ENCODE measurements at places on chromosomes 13 and 19.

DNA sequence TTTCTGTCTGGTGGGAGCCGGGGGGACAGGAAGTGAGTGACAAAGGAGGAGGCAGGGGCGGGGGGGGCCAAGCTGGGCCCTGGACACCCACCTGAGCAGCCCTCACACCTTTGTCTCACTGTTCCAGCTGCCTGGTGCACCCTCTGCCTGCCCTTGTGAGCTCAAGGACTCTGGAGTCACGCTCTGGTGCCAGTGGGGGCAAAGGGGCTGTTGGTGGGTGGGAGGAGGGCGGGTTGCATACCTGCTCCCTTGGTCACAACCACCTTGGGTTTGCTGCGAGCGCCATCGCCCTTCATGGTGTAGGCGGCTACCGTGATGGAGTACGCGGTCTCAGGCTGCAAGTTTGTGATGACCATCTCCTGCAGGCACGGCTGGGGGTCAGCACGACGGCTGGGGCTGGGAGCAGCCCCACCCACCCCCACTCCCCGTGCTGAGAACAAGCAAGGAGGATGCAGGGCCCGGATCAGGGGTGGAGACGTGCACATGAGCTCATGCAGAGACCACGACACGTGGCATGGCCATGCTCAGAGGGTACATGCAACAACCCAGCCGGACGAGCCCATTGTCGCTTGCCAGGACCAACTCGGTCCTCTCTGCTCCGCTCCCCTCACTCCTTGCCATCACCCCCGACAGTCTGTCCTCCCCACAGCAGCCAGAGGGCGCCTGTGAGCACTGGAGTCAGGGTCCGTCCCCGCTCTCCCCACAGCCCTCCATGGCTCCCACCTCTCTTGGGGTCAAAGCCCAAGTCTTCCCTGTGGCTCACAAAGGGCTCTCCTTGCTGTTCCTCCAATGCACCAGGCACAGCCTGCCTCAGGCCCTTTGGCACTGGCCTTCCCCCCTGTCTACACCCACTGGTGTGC lies 114.9 kb downstream of the PTPRS start:
- no peak for DNase-seq

DNA sequence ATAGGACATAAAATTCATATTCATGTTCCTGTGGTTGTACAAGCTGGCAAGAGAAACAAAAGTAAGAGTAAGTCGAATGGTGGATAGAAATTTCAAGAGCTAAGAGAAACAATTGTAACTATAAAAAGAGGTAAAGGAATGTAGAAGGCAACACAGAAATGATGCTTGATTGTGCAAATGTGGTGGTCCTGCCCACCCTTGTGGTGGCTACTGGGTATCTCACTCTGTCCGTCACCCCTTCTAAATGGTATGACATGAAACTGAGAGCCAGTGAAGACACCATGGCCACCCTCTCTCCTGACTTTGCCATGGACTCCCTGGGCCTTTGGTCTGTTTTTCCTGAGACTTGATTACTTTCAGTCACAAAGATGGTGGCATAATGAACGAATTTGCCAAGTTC lies 925.9 kb upstream of the SLITRK6 start:
- peak; percentile 3 for DNase-seq

DNA sequence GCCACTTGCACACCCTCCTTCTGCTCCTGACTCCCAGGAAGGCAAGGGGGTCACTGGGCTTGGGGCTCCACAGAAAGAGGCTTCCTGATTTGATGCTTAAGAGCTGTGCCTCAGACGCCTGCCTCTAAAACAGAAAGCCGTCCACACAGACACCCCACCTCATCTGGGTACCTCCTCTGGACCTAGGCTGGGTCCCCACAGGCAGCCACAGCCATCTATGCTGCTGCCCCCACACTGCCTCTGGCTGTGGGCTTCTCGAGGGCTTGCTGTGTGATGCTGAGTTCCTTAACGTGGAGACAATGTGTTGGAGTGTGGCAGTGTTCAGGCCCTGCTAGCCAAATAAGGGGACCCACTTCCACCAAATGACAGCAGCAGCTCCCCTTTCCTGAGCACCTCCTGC lies 8.5 kb upstream of the ZSCAN22 start:
- DNase-seq, result no peak

- no peak for DNase-seq
Observed at GRCh38 chr13:41384749-41385503, 72.4 kb upstream of the RGCC start.

DNA sequence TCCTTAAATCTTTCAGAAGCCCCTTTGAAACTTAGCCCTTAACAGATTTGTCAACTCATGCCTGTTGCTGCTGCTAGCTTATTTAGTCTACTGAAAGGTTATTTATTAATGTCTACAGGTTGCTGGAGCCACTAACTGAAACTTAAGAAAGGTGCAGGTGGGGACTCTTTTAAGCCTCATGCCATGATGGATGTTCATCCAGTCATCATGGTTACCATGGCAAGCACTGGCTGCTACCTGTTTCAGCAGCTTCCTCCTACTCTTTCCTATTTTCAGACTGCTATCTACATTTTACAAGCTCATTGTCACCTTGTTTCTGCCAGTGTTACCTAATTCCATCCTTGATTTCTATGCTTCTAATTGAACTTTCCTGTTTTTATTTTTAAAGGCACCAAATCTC lies 27.1 kb downstream of the DGKH start:
- DNase-seq, result no peak

GRCh38 chr19:35217649-35217990 lies 10.9 kb downstream of the FAM187B start:
- no peak for DNase-seq

- peak; percentile 12 for DNase-seq
Observed at GRCh38 chr13:50677258-50677657, 166.2 kb downstream of the DLEU7 start.

DNA sequence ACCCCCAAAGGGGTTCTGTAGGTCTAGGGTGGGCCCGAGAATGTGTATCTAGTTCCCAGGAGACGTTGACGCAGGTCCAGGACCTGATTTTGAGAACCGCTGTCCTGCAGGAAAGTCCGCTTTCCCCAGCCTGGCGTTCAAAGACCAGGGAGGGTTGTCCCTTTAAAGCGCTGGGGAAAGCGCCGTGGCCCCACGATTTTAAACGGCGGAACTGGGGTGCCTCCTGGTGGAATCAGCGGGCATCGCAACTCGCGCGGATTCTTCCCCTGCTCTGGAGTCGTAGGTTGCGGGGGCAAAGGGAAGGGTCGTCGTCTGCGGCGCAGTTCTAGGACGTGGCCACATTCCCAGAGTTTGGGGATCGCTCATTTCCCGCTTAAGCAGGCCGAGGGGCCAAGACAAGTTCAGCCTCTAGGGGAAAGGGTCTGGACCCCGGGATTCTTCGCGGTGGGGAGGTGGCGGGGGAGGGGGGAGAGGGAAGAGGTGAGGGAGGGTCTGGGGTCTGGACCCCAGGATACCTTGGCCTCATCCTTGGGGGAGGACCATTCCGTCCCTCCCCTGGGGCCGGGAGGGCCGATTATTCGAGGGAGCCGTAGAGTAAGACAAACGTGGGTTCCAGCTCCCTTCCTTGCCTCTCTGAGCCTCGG lies 7.7 kb downstream of the PNMA8B start:
- peak; percentile 87 for DNase-seq

DNA sequence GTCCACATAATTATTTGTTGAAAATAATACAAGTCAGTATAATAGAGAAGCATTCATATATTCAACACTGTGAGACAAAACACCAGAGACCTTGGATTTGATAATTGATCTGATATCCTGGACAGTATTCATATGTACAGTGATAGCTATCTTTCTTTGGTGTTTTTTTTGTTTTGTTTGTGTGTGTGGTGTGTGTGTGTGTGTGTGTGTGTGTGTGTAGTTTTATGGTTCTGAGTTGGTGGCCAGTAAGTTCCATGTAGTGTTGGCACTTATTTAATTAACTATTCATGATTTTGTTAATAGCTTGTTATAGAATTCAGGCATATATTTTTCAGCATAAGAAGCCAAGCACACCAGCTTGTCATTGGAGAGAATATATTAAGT lies 1.6 kb upstream of the ANGPTL6 start:
- no peak for DNase-seq

GRCh38 chr13:51793570-51794271 lies 10.2 kb downstream of the DHRS12 start:
- no peak for DNase-seq

DNA sequence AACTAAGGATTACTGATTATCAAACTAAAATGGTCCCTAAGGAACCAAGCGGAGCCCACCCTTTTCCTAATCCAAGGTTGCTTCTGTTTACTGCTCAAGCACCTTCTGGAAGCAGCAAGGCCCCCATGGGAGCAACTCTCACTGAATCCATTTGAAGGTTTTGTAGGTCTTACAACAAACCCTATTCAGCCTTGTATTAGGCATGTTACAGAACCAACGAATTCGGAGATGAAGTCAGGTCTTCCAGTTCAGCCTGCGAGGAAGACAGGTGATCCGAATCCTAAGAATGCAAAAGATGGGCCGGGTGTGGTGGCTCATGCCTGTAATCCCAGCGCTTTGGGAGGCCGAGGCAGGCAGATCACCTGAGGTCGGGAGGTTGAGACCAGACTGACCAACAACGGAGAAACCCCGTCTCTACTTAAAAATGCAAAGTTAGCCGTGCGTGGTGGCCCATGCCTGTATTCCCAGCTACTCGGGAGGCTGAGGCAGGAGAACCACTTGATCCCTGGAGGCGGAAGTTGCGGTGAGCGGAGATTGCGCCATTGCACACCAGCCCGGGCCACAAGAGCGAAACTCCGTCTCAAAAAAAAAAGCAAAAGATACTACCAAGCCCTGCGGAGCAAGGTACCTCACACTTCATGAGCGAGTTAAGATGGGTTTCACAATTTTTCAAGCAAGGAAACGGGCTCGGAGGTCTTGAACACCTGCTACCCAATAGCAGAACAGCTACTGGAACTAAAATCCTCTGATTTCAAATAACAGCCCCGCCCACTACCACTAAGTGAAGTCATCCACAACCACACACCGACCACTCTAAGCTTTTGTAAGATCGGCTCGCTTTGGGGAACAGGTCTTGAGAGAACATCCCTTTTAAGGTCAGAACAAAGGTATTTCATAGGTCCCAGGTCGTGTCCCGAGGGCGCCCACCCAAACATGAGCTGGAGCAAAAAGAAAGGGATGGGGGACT lies 609 bp downstream of the ZAR1L start:
- DNase-seq, result peak; percentile 78

DNA sequence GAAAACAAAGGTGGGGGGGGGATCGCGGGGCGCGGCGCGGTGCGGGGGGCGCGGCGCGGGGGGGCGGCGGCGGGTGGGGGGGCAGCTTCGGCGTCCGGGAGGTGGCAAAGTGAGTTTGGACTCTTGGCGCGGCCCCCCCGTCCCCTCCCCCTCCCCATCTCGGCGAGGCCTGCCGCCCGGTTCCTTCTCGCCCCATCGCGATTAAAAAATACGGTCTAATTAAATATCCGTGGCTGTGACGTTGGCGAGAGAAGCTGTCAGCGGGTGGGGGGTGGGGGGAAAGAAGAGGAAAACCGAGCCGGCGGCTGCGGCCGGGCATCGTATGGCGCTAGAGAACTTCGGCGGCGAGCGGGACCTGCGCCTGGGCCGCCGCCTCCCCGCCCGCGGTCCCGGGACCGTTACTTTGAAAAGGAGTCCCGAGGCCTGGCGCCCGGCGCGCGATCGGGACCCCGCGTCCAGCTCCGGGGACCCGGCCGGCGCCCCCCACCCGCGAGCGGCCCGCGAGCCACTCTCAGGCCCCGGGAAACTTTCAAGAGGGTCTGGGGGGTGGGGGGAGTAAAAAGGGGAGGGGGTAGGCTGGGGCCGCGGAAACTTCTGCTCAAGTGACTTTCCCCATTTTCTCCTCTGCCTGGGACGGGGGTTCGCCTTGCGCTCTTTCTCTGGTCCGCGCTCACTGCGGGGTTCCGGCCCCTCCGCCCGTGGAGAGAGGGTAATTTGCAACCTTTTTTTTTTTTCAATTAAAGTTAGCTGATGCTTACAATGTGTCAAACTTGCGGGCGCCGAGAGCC lies 146.3 kb upstream of the ZNF536 start:
- DNase-seq, result peak; percentile 44

DNA sequence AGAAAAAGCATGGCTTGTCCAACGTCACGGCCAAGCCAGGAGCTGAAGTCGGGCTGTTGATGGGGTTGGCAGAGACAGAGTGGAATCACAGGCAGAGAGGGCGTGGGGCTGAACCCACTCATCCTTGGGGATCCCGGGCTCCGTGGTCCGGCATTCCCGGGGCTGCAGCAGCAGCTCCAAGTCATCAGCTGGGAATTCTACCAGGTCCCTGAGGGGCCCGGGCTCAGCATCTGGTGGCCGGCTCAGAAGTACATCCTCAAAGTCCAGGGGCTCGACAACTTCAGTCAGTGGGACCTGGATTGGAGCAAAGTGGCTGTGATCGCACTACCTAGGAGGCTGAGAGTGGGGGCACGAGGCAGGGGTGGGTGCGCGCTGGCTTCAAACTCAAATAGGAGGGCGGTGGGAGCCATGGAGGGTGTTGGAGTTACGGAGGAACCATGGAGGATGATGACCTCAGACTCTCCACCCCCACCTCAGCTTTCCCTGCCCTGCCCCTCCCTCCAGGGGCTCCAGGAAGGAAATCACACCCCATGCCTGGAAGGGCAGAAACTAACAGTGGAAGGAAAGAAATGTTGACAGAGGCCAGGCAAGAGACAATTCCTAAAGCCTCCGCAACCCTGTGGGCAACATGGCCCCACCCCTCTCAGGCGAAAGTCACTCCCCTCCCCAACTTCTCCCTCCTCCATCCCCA lies 9.5 kb downstream of the DOCK6 start:
- DNase-seq, result peak; percentile 61

DNA sequence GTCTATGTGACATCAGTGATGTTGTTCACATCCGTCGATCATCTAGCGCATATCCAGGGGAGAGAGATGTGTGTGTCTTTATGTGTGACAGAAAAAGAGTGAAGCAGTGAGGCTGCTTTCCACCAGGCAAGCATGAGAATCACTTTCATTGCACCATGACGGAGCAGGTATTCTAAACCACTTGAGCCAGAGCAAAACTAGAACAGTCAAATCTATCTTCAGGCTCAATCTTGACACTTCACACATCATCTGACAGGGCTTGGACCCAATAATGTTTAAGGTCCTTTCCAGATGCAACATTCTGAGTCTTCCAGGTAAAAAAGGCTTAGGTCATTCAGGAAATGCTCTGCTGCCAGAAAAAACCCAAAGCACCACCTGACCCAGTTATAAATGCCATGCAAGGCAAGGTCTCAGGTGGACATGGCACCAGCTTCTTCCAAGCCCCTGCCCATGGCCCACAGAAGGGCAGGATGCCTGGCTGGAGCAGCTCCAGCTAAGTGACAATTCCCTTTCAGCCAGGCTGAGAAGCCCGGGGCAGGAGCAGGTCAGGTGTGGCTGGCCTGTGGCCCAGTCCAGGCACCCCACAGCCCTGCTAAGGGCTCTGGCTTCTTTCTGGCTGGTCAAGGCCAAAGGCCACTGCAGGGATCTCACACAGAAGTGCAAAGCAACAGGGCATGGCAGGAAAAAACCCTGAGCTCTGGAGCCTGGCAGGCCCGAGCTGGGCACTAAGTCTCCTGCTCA lies 5.0 kb downstream of the ELAVL1 start:
- DNase-seq, result no peak

- DNase-seq, result no peak
Observed at GRCh38 chr13:98083507-98083906, 59.4 kb upstream of the FARP1 start.
